ENCODE measurements at places on chromosomes 7 and 10.

GRCh38 chr10:128950916-128951275, 516.1 kb upstream of the MGMT start:
- DNase-seq, result no peak

GRCh38 chr10:15387021-15387420, 15.9 kb upstream of the FAM171A1 start:
- DNase-seq, result no peak

- DNase-seq, result no peak
Observed at GRCh38 chr10:7054915-7055314, 355.9 kb downstream of the SFMBT2 start.

DNA sequence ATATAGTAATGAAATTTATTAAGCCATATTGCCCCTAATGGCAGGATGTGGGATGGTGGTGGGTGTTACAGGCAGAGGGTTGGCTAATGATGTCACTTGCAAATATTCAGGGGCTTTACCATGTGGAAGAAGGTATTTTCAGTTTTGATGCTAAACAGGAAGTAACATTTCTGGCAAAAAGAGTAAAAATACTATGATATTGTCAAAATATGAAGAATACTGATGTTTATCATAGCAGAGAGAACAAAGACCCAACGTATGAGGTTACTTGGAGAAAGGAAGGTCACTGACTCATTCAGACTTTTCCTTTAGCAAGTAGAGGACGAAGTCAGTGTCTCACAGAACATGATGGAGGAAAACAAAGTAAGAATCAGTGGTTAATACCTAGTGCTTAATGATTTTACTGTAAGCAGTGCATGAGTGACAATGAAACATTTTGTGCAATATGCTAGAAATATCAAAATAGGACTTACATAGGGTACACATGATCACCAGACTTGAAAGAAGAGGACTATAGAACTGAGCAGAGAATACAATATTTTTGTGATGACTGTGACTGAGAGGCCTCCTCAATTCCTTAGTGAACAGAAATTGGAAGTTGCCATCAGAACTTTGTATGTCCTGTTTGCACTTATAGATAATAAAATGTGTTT, 89.7 kb upstream of the STEAP4 start:
- DNase-seq, result no peak

GRCh38 chr7:84122582-84123360, 71.8 kb downstream of the SEMA3A start:
- no peak for DNase-seq

DNA sequence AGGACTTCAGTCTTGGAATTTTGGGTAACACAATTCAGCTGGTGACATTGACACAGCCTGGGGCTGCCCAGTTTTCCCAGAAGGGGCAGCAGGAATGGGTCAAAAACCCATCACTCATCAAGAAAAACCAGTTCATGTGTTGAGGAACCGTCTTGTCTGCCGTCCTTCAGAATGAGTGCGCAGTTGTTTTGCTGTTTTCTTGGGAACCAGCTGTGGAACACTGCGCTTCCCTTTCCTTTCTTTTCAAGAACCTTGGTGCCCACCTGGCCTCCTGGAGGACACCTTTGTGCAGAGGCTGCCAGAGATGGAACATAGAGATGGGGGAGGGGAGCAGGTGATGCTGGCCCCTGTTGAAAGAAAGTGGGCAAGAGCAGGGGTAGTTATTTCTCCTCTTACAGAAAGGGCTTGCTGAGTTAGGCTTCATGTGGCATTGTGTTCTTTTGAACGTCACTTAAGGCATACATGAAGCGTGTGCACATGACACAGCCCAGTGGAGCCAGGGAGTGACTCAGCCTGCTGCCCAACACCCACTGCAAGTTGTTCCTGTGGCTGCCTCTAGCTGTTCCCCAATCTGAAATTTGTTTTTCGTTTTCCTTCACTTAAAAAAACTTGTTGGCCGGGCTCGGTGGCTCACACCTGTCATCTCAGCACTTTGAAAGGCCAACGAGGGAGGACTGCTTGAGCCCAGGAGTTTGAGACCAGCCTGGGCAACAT, 87.4 kb upstream of the TNS3 start:
- no peak for DNase-seq

DNA sequence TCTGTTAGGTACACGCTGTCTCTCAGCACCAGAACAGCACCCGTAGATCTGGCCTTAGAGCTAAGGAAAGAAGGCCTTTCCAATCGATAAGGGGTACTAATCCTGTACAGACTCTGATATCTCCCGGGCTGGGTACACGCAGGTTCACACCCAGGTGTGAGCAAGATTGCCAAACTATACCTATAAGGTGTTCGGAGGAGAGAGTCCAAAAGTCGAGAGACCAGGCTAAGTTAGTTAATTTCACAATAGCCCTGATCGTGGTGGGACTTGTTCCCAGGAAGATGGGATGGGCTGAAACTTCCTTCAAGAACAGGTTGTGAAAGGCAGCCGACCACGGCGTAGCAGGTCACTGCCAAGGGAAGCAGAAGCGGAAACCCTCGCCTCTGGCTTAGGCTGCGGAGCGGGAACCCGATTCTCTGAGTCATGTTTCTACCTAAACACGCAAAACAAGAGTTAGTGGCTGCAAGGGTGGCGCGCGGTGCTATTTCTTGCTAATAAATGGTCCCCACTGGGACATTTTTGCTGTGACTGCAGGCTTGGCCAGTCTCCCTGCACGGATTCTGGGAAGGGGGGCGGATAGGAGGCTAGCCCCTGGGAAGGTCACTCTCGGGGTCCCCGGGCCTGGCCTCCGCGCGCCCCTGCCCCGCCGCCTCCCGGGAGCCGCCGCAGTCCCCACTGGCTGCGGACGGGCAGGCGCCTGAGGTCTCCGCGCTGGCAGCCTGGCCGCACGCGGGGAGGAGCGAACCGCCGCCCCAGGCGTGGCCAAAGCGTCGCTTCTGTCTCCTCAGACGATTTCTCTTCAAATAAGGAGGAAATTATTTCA, 75.4 kb upstream of the PDSS1 start:
- peak; percentile 5 for DNase-seq

GRCh38 chr7:101650579-101651081, 21.5 kb upstream of the MYL10 start:
- DNase-seq, result no peak

GRCh38 chr10:118307859-118308258, 34.3 kb downstream of the FAM204A start:
- no peak for DNase-seq

GRCh38 chr7:50317697-50318669, 13.5 kb downstream of the IKZF1 start:
- DNase-seq, result peak; percentile 39

- DNase-seq, result no peak
Observed at GRCh38 chr7:111266613-111267012, 175.7 kb downstream of the LRRN3 start.

DNA sequence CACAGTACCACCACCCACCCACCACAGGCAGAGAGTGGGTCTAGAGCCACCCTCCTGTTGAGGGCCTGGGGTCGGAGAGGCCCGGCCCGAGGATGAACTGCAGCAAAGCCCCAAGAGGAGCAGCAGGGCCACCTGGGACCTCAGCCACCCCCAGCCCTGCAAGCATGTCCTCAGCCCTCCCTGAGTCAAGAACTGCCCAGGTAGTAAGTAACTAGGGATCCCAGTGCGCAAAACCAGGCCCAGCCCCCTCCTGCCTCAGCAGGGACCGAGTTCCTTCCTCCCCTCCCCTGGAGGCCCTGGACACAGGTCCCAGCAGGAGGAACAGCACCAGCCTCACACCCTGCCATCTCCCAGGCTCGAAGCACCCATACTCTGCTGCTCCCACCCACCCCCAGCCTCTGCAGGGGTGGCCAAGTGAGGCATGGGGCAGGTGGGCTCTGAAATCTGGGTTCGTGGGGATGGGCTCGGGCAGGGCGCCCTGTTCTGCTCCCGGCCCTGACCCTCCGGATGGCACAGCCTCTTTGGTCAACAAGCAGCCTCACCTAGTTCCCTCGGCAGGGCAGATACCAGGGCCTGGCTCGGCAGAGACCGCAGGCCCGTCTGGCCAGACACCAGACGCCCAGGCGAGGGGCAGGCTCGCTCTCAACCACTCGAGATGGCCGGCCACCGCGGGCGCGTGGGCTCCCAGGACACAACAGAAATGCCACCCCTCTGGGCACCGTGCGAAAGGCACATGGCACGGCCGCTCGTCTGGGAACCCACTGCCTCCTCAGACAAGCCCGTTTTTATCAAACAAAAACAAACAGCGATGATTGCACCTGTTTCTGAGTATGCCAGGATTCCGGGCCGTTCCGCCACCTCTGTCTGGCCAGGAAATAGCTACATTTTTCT, 15.2 kb downstream of the PDGFA start:
- no peak for DNase-seq

DNA sequence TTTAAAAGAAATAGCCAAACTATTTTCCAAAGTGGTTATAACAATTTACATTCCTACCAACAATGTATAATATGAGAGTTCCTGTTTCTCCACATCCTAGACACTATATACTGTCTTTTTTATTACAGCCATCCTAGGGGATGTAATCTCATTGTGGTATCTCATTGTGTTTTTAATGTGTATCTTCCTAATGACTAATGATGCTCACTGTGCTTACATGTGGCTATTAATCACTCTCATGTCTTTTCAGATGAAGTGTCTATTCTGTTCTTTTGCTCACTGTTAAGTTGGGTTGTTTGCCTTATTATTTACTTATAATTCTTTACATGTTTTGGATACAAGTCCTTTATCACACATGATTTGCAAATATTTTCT, 71.8 kb downstream of the ZNF438 start:
- no peak for DNase-seq

DNA sequence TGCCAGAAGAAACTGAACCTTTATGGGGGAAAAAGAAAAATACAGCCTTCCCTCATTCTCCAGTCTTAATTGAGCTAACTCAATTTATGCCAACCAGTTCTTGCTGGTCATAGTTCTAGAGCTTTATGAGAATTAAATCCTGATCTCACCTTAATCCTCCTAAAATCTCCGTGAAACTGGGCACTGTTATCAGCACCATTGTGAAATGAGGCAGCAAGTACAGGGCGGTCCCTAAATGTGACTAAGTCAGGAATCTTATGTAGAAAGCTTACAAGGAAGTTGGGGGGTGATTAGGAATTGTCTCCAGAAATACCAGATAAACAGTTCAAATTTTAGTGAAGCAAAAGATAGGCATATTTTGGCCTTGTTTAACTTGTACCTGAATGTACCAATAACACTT, 10.7 kb upstream of the INSYN2A start:
- DNase-seq, result no peak

- DNase-seq, result no peak
Observed at GRCh38 chr7:71695186-71695585, 563.2 kb downstream of the GALNT17 start.

DNA sequence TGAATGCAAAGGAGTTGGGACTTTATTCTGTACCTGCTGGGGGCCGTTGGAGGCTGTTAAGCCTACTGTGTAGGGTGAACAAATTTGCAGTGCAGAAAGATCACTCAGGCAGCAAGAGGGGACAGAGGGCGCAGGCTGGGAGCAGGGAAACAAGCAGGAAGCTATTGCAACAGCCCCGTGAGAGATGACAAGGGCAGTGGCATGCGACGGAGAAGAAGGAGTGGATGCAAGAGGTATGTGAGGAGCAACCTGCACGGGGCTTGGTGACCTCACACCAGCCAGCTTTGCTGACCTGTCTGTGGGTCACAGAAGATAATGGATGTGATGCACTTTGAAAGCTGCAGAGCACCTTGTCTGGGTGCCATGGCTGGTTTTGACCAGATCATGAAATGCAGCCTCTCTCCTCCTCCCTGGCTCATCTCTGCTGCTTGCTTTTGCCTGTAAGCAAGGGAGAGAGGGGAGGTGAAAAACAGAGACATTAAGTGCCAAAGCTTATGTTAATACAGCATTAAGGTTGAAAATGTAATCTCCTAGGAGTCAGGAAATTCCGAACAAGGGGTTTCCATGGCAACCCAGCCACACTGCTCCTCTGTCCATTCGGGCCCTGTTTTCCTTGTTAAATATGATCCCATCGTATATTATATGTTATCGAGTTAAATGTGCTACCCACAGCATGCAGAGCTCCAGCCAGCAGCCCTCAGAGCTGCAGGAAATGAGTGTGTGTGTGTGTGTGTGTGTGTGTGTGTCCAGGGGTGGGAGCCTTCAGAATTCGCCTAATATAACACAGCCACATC, 314.3 kb upstream of the ZMIZ1 start:
- DNase-seq, result no peak

DNA sequence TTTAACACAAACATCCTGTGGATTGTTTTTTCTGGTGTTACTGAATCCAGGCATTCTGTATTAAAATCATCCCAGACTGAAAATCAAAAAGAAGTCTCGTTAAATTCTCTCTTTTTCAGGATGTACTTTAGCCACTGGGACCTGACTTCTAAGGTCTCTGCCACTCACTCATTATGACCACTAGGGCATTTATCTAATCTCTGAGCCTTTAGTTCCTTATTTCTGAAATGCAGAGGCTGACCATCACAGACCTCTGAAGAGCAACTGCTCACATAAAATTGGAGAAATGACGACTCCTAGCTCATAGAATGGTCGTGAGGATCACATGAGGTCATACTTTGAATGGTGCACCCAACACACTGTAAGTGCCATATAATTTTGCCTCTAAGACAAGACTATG, 63.2 kb downstream of the KCNMA1 start:
- no peak for DNase-seq

GRCh38 chr10:29035721-29036120, 253.1 kb upstream of the LYZL1 start:
- DNase-seq, result no peak

DNA sequence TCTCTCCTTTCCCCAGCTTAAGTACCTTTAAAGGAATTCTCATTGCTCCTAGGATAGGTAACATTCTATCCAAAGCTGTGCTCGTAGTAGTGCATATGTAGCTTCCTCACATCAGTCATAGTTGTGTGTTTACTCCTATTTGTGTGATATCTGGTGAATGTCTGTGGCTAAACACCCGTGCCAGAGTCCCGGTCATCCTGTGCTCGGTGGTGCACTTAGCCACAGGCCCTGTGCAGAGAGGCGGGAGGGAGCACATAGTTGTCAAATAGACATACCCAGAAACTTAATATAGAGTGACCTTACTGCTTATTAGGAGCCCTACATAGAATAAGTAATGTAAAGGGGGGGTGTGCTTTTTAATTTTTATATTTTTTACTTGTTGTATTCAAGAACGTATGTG, 76.6 kb downstream of the RBM33 start:
- DNase-seq, result no peak

- no peak for DNase-seq
Observed at GRCh38 chr7:29754874-29755490, 51.3 kb upstream of the WIPF3 start.

- DNase-seq, result no peak
Observed at GRCh38 chr7:115008465-115009114, 86.7 kb downstream of the MDFIC start.

DNA sequence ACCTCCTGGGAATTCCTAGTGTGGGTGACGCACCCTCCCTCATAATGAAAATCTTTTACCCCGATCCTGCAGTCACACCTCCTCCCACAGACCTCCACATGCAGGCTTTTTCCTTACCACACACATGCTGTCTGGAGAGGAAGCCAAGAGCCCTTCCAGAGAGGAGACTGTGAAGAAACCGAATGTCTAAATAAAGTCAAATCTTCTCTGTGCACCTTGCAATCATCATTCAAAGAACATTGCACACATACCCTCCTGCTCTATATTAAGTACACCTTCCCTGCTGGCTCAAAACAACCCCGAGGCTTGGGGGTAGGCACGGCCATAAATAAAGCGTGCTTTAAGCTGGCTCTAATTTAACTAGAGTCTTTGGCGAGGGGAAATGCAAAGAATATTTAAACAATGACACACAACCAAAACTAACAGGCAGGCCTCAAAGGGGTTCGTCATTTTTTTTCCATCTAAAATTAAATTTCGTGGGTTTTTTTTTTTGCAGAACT, 34.9 kb downstream of the CALML3 start:
- no peak for DNase-seq

- peak; percentile 20 for DNase-seq
Observed at GRCh38 chr10:21989453-21990154, 13.9 kb downstream of the DNAJC1 start.

GRCh38 chr10:103888113-103888841, 29.7 kb downstream of the STN1 start:
- DNase-seq, result no peak

Data from activated naive CD4-positive, alpha-beta T cell treated with Interleukin-2 at 50 U/mL for 16 hours (primary cell).